HL-60 (cell line): ENCODE measurements at places on chromosomes 11 and 22.

- no peak for DNase-seq
Measured at GRCh38 chr11:122048401-122048800, 67.6 kb downstream of the BLID start.

DNA sequence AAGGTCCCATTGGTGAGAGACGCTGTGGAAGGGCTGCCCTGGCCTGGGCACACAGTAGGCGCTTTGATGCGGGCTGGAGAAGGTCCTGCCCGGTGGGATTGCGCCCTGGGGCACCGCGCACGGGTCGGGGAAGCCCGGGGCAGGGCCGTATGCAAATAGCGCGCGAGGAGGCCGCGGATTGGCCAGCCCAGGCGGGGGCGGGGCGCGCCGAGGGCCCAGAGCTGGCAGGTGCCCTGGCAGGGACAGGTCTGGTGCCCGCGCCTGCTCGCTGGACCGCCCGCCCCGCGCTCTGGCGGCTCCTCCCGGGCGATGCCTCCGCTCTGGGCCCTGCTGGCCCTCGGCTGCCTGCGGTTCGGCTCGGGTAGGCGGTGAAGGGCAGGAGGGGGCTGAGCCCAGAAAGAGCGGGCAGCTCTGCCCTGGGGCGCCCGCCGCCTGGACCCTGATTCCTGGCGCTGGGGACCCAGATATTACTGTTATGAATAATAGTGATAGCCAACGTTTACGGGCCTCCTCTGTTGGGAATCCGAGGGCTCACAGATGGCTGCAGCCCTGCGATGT, at the start of gene UPK3A:
Gene UPK3A, plus strand, starts transcription at position 245 of the 558 bp plus-strand sequence. Its CDS starts 65 bp downstream, at position 310.
- no peak for DNase-seq

DNA sequence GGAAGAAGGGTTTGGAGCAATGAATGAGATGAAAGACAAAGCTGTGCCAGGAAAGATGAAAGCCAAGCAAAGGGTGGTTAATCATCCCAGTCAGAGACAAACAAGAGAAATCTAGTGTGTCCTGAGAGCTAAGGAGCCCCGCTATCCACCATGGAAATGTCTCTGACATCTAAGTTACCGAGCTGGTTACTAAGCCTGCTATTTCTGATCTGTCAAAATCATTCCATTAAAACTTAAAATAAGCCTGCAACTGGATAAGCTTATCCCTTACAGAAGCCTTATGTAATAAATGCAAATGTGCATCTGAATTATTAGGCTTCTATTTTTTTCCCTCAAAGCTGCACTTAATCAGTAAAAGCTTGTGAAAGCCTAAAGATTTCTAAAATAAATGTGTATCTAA, 22.1 kb upstream of the SESN3 start:
- no peak for DNase-seq

DNA sequence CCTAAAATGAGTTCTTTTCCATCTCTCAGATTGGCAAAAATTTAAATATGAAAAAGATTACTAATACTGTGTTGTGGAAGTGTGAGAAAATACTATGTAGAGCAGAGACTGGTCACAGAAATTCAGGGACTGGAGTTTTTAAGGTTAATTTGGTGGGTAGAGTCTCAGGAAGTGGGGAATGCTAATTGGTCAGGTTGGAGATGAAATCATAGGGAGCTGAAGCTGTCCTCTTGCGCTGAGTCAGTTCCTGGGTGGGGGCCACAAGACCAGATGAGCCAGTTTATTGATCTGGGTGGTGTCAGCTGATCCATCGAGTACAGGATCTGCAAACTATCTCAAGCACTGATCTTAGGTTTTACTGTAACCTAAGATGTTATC, 29.4 kb upstream of the TMEM86A start:
- no peak for DNase-seq

GRCh38 chr11:85955531-85955930, 100.3 kb downstream of the CCDC83 start:
- no peak for DNase-seq

GRCh38 chr11:6755303-6755952, 16.3 kb downstream of the OR2AG2 start:
- no peak for DNase-seq

- peak; percentile 55 for DNase-seq
Measured at GRCh38 chr22:37762389-37762836, 45.3 kb upstream of the GCAT start.

- DNase-seq: no peak
Measured at GRCh38 chr11:7278314-7278917, 26.7 kb downstream of the SYT9 start.

GRCh38 chr22:49112176-49112575, 715.5 kb downstream of the BRD1 start:
- no peak for DNase-seq

- no peak for DNase-seq
Measured at GRCh38 chr11:117857734-117858414, 18.6 kb downstream of the FXYD6 start.

- no peak for DNase-seq
Measured at GRCh38 chr22:44142421-44143104, 38.2 kb upstream of the PARVG start.

DNA sequence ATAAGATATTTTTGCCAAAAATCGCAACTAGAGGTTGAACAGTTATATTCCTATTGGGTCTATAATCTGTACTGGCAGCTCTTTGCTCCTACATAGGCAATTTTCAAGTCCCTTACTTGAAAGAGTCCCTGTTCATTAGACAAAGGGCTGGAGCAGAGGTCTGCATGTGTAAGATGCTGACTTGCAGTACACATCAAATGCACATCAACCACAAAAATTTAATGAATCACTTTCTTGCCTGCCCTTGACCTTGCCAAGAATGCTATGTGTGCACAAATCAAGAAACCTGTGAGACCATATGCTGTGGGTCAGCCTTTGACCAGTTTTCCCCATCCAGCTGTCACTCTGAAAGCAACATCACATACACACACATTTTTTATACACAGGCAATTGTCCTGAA, 661.5 kb downstream of the LRRC4C start:
- no peak for DNase-seq

DNA sequence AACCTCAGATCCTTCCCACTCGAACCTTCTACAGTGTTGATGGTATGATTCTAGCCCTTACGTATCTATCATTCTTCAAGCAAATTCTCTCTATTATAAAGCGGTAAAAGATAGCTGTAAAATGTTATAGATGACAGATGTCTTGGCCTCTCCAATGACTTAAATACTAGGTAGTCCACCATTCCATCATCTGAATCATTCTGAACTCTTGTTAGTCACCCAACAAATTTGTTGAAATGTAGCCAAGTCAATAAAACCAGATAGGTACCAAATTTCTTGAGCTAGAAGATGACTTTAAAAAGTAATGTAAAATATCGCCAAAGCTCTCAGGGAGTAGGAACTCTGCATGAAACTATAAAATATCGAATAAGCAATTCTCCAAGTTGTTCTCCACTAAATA, 32.6 kb upstream of the PICALM start:
- DNase-seq: no peak

GRCh38 chr11:110187731-110188130, 94.5 kb downstream of the ZC3H12C start:
- DNase-seq: no peak

DNA sequence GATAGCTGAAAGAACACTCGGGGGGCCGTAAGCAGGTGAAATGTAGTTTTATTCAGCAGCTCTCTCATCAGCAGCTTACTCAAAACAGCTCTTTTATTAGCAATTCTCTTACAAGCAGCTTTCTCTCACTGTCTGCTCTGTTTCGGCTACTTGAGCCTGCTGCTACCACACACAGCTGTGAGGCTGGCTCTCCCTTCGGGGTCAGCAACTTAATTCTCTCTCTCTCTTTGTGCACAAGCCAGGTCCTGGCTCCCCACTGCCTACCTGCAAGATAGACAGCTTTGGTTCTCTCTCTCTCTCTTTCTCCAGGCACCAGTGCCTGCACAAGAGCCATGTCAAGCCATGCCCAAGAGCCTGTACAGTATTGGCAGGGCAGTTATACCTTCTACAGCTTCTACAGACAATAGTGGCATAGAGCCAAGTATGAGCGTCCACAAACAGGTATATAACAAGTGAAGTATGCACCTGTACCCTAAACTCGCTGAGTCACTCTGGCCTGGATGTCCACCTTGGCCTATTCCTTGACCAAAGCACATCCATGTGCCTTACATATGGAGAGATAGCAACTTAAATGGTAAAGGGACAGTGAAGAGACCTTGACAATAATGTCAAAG, 110.8 kb downstream of the MTNR1B start:
- DNase-seq: no peak

DNA sequence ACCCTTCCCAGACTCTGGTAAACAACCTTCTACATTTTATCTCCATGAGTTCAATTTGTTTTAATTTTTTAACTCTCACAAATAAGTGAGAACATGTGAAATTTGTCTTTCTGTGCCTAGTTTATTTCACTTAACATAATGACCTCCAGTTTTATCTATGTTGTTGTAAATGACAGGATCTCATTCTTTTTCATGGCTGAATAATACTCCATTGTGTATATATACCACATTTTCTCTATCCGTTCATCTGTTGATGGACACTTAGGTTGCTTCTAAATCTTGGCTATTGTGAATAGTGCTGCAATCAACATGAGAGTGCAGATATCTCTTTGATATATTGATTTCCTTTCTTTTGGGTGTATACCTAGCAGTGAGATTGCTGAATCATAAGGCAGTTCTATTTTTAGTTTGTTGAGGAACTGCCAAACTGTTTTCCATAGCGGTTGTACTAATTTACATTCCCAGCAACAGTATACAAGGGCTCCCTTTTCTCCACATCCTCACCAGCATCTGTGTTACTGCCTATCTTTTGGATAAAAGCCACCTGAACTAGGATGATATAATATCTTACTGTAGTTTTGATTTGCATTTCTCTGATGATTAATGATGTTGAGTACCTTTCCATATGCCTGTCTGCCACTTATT, 93.9 kb downstream of the ATG16L2 start:
- DNase-seq: no peak

GRCh38 chr11:77529685-77530084, 55.8 kb upstream of the PAK1 start:
- DNase-seq: no peak

DNA sequence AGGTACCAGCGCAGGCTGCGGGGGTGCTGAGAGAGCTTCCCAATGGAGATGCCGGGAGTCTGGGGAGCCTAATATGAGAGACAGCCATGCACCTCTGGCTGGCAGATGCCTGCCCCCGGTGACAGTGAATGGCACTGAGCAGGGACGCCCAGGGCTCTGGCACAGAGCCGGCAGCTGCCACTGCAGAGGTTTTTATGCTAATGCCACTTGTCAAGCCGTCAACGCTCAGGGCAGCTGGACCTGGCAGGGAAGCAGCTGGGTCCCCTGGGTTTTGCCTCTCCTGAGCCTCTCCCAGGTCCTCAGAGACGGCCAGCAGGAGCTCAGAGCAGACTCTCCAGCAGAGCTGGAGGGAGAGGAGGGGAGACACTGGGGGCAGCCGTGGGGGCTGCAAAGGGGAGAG, 573.6 kb downstream of the BUD13 start:
- no peak for DNase-seq

DNA sequence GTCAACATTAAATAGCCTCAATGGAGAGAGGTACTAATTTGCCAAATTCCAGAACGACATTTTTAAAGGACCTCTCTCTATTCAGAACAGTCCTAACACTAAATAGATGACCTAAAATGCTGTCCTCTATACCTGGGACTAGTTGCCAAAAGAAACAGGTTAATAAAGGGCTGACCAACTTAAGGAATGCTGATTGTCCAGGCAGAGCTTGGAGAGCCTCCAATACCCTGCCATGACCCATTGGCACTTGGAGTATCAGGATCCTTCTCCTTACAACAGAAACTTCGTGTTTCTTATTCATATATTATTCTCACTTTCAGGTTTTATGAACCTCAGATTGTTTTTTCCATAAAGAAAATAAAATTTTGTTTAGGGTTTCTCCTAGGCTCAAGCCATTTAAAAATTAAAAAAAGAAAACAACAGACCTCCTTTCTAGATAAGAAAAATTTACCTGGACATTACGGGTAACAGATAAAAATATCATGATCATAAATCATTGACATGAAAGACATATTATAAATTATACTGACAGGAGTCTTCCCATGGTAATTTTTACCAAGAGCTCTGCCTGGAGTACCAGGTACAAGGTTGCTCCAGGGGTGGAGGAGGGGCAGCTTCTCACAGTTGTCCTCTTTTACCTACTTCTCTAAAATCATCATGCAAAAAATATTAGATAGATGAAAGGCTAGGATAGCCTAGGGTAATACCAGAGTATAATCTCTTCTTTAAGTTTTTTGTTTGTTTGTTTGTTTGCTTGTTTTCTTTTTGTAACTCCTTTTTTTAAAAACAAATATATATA, 2.0 kb downstream of the LRRC4C start:
- DNase-seq: no peak

GRCh38 chr11:71214553-71215424, 37.6 kb downstream of the SHANK2 start:
- DNase-seq: no peak

GRCh38 chr11:119592642-119593041, 136.4 kb downstream of the NECTIN1 start:
- DNase-seq: no peak

DNA sequence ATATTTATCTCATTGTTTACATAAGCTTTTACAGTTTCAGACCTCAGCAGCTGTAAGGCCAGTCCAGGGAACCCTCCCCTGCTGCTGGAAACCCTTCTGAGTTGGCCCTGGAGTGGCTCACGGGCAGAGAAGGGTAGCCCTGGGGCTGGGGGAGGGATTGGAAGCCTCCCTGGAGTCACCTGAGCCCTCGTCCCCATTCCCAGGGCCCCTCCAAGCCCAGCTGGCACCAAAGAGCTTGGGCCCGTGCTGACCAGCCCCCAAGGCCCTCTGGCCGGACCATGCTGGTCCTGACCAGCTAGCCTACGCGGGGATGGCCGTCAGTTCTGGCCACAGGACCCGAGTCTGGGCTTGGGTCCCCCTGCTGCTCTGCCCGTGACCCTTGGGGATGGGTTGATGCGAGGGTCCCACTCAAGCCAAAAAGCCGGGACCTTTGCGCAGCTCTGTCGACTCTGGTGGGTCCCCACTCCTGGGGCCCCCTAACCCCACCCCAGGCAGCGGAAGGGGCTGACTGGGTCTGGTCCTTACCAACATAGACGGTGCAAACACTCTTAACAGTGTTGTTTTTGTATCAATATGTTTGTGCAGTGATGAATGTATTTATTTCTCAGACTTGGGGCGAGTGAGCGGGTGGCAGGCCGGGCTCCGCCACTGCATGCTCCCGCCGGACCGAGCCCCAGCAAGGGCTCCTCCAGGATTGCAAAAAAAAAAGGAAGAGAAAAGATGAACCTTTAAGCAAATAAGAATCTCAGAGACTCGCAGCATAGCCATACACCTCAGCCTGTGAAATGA, 17.5 kb upstream of the TMEM191C start:
- no peak for DNase-seq
